ENCODE measurements at places on chromosomes 13 and 19.

GRCh38 chr19:32309711-32310390 lies 35.6 kb upstream of the ZNF507 start:
- DNase-seq = no peak

- no peak for DNase-seq
These were observed 155.0 kb downstream of the RAP2A start for GRCh38 chr13:97588993-97589392.

GRCh38 chr13:24207841-24208667 lies 47.5 kb downstream of the SPATA13 start:
- no peak for DNase-seq

- no peak for DNase-seq
These were observed 387.2 kb downstream of the GPC5 start for GRCh38 chr13:91785431-91786119.

- DNase-seq = no peak
These were observed 614 bp downstream of the FXYD3 start for GRCh38 chr19:35116072-35116801.

GRCh38 chr13:110445722-110446574 lies 115.6 kb downstream of the RAB20 start:
- DNase-seq = no peak

Measured in GM19239 (cell line).